HS-27A (cell line): ENCODE measurements at places on chromosomes 16 and 17.

GRCh38 chr16:74896389-74897370 lies 88.2 kb downstream of the WDR59 start:
- peak; percentile 33 for DNase-seq

- DNase-seq, result no peak
Observed at GRCh38 chr16:65278874-65279273, 157.0 kb upstream of the CDH11 start.

- DNase-seq, result no peak
Observed at GRCh38 chr16:2038382-2039231, 9.0 kb downstream of the NTHL1 start.

GRCh38 chr16:75495076-75495674 lies at the start of gene CHST6:
Gene CHST6 (minus strand): TSS chr16:75495441. CDS start chr16:75479828, 15,613 bp downstream.
- no peak for DNase-seq

DNA sequence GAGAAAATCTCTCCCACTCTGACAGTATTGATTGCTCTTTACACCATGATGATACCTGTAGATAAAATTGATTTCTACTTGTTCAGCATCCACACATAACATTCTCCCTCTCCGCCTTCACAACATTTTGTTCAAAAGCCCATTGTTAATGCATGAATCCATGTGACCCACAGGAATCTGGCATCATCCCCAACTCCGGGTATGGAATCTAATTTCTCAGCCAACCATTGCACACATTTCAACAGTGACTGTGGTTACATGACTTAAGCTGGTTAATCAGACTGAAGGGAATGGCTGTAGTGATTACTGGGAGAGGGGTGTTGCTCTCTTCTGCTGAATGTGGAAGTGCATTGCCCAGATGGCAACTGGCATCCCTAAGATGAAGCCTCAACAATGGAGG lies 161.4 kb upstream of the C16orf82 start:
- DNase-seq, result no peak

DNA sequence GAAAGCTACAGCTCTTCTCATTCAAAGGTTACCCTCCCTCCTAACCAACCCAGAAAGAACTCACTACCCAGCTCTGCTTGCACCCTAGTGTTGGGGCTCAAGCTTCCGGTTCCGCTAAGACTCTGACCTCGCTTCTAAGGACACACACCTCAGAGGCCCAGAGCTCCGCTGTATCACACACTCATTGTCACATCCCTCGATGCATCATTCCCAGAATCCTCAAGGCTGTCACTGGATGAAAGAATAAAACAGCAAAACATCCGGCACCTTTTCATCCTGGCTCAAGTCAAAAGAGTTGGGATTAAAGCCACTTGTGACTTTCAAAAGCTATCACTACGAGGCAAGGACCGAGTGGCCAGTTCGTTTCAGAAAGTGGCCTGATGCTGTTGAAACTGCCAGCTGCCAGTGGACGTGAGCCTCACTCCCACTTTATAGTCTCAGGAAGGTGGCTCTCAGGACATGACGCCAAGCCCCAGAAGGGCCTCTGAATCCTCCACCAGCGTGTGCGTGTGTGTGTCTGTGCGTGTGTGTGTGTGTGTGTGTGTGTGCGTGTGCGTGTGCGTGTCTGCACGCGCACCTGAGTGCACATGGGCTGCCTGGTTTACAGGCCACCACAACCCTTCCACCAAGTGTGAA lies 29.0 kb downstream of the ZFHX3 start:
- no peak for DNase-seq
